CD4-positive, alpha-beta T cell treated with Interleukin-15 for 1 hour (primary cell): ENCODE measurements at places on chromosomes 4 and X.

- no peak for DNase-seq
Measured at GRCh38 chrX:154096140-154097002, 1.1 kb downstream of the MECP2 start.

DNA sequence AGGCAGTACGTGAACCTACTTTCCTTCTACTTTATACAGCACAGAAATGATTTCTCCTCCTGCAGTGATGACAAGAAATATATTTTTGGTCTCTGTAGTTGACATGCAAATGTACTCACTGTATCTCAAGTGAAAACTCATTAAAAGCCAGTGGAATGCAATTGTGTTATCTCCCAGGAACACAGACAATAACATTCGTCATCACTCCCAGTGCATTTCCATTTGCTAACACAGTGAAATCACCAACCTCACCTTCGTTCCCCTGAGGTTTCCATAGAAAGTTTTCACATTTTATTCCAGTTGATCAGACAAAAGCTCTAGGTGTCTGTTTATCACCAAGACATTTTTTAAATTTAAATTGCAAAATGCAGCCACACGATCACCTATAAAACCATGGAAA is 2.5 kb upstream of the SPANXD start:
- no peak for DNase-seq

GRCh38 chr4:135185256-135185655 is 983.7 kb upstream of the PABPC4L start:
- no peak for DNase-seq

- DNase-seq = no peak
Measured at GRCh38 chrX:107484002-107484726, 34.7 kb downstream of the FRMPD3 start.

GRCh38 chr4:173990126-173990868 is 293.2 kb downstream of the FBXO8 start:
- DNase-seq = no peak

- DNase-seq = no peak
Measured at GRCh38 chrX:17744896-17745523, 7.7 kb downstream of the SCML1 start.

DNA sequence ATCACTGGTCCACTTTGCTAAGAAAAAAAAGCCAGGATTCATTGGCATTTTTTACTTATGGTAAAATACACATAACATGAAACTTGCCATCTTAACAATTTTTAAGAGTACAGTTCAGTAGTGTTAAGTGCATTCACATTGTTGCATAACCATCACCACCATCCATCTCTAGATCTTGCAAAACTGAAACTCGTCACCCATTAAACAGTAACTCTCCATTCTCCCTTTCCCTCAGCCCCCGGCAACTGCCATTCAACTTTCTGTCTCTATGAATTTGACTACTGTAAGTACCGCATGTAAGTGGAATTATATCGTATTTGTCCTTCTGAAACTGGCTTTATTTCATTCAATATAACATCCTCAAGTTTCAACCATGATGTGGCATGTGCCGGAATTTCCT is 56.3 kb upstream of the LNX1 start:
- DNase-seq = no peak

- DNase-seq = no peak
Measured at GRCh38 chr4:99028187-99028586, 32.7 kb downstream of the METAP1 start.

- DNase-seq = no peak
Measured at GRCh38 chr4:153832054-153832453, 43.2 kb upstream of the SFRP2 start.

- no peak for DNase-seq
Measured at GRCh38 chr4:142565771-142566170, 280.3 kb downstream of the INPP4B start.

DNA sequence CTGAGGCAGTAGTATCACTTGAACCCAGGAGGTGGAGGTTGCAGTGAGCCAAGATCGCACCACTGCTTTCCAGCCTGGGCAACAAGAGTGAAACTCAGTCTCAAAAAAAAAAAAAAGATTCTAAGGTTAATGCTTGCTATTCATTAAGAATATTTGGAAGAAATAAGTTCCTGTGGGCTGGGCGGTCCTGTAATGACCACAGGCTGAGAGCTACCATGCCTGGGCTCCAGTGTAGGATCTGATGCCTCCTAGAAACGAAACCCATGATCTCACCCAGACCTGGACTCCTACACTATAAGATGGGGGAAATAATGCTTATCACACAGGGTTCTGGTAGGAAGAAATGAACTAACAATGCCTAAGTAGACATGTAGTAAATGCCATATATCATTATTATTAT is 17.8 kb downstream of the TMEM192 start:
- no peak for DNase-seq

GRCh38 chrX:5380426-5380825 is 848.2 kb downstream of the NLGN4X start:
- no peak for DNase-seq
